Activated naive CD8-positive, alpha-beta T cell treated with anti-CD3 and anti-CD28 coated beads, Interleukin-2, amount 10 ng/mL, durations not matched to agents 7 days and 5 days (primary cell): ENCODE measurements at places on chromosomes 2 and 18. TPM values are rescaled to one million over a fixed set of nuclear protein-coding genes. Genes with fewer than 3 reads are reported as not detected.

- no peaks in the 10 kb centered on the region for H3K27me3 ChIP-seq
- H3K27ac ChIP-seq: no peak overlapping the region
- no peaks in the 10 kb centered on the region for H3K4me1 ChIP-seq
- DNase-seq: no peak
Measured at GRCh38 chr18:56702946-56703345, 51.8 kb downstream of the WDR7 start.

DNA sequence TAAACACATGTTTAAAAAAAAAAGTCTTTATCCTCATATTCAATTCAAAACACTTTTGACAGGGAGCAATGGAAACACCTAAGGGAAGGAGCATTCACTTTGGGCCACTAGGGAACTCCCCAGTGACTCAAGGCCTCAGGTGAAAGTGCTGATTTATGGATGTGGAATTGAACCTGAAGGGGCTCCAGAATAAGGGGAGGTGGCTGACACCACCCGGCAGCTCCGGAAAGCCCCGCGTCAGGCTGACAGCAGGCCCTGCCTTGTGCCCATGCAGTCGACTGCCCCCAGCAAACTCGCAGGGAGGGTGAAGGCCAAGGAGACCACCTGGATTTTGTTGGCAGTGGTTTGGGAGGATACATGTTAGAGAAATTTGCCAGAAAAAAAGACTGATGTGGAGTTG, 275.3 kb upstream of the NCKAP5 start:
- H3K4me1 ChIP-seq: peaks cover 3% of the 10 kb centered on the region
- H3K27me3 ChIP-seq: no peaks in the 10 kb centered on the region
- H3K27ac ChIP-seq: no peak overlapping the region
- no peak overlapping the region for H3K4me3 ChIP-seq
- H3K36me3 ChIP-seq: no peaks in the 10 kb centered on the region

DNA sequence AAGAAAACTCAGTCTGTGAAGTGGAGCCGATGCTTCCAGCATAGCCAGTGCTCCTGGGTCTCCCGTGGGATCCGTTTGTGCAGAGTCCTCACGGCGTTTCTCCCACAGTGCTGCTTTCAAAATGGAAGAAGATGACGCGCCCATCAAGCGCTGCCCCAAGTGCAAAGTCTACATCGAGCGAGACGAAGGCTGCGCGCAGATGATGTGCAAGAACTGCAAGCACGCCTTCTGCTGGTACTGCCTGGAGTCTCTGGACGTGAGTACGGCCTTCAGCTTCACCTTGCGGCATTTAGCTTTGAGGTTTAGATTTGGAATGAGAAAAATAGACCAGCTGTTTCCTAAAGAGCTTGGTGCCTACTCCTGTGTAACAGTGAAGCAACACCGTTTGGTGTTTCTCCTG, 107.0 kb downstream of the RNF144A start:
- H3K27ac ChIP-seq: no peak overlapping the region
- no peaks in the 10 kb centered on the region for H3K27me3 ChIP-seq
- no peak for DNase-seq

The ACTR2 gene
- total RNA-seq: 382 TPM

DNA sequence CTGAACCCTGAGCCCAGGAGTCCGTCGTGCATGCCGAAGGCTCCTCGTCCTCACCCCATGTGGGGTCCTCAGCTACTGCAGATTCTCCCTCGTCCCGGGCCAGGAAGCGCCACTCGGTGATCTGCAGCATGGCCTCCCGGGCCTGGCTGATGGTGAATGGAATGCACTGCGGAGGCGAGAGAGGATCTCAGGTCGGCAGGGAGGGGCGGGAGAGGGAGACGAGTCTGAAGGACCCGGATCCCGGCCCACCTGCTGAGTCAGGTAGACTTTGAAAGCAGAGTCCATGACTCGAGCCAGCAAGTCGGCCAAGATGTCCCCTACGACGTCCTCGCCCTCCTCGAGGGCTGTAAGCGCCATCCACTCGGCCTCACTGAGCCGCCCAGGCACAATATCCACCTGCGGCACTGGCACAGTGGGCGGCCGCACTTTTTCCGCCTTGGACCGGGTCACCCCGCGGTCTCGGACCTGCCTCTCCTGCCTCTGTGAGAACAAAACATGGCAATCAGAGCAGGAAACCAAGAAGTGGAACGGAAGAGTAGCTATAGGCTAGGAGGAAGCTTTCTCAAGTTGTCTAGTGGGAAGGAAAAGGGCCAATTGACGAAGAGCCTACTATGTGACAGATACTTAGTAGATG, 5.5 kb downstream of the C2orf81 start:
- H3K36me3 ChIP-seq: no peaks in the 10 kb centered on the region
- peaks cover 2% of the 10 kb centered on the region for H3K27me3 ChIP-seq
- H3K27ac ChIP-seq: peak overlapping the region; percentile 31
- DNase-seq: no peak

The GALNT3 gene
- 4.7 TPM for total RNA-seq

GRCh38 chr2:41400088-41400665, 647.6 kb upstream of the PKDCC start:
- DNase-seq: no peak
- H3K4me3 ChIP-seq: no peak overlapping the region
- H3K27me3 ChIP-seq: no peaks in the 10 kb centered on the region
- no peaks in the 10 kb centered on the region for H3K4me1 ChIP-seq
- no peaks in the 10 kb centered on the region for H3K36me3 ChIP-seq

DNA sequence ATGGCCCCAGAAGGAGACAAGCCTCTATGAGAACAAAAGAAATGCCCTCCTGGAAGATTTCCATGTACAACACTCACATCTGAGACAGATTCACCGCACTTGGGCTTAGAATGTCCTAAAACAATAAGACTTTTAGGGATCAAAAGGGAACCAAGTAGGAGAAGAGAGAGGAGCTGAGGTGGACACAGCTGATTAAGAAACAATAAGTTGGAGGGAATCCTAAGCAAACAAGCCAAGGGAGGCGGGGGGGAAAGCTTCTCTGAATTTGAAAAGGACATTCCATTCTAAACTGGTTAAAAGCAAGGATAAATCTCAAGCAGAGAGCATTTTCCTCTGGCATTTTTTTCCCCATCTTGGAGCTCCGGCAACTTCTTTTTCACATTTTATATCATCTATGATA, 9.9 kb downstream of the ACVR1 start:
- H3K27ac ChIP-seq: no peak overlapping the region
- DNase-seq: no peak
- no peaks in the 10 kb centered on the region for H3K27me3 ChIP-seq
- peaks cover 5% of the 10 kb centered on the region for H3K36me3 ChIP-seq
- peaks cover 15% of the 10 kb centered on the region for H3K4me1 ChIP-seq

The MDH1B gene
- total RNA-seq: 0.34 TPM

The WDR75 gene
- total RNA-seq: 51.6 TPM

The ASB18 gene
- total RNA-seq: not detected

The SCYGR4 gene
- total RNA-seq: not detected

- H3K27me3 ChIP-seq: no peaks in the 10 kb centered on the region
- peaks cover 19% of the 10 kb centered on the region for H3K36me3 ChIP-seq
- peak overlapping the region; percentile 80 for H3K4me3 ChIP-seq
- H3K27ac ChIP-seq: peak overlapping the region; percentile 97
- peak; percentile 66 for DNase-seq
Measured at GRCh38 chr2:84946204-84947009, 24.6 kb upstream of the KCMF1 start.

DNA sequence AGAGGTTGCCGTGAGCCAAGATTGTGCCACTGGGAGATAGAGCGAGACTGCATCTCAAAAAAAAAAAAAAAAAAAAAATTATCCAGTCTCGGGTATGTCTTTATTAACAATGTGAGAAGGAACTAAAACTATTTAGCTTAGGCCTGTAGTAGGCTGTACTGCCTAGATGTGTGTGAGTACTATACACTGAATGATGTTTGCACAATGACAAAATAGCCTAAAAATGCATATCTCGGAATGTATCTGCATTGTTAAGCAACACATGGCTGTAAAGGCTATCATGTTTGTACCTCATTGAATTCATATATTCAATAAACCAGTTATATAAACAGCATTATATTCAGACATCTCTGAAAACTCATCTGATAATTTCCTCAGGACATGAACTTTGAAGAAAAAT, 191.2 kb upstream of the SESTD1 start:
- no peaks in the 10 kb centered on the region for H3K4me1 ChIP-seq
- no peaks in the 10 kb centered on the region for H3K27me3 ChIP-seq

- H3K27ac ChIP-seq: peak overlapping the region; percentile 13
- peaks cover 8% of the 10 kb centered on the region for H3K27me3 ChIP-seq
- peaks cover 19% of the 10 kb centered on the region for H3K4me1 ChIP-seq
- no peaks in the 10 kb centered on the region for H3K36me3 ChIP-seq
- peak; percentile 19 for DNase-seq
- no peak overlapping the region for H3K4me3 ChIP-seq
Measured at GRCh38 chr2:239930871-239931771, 94.0 kb downstream of the NDUFA10 start.
